ENCODE measurements at places on chromosomes 7 and 10.

DNA sequence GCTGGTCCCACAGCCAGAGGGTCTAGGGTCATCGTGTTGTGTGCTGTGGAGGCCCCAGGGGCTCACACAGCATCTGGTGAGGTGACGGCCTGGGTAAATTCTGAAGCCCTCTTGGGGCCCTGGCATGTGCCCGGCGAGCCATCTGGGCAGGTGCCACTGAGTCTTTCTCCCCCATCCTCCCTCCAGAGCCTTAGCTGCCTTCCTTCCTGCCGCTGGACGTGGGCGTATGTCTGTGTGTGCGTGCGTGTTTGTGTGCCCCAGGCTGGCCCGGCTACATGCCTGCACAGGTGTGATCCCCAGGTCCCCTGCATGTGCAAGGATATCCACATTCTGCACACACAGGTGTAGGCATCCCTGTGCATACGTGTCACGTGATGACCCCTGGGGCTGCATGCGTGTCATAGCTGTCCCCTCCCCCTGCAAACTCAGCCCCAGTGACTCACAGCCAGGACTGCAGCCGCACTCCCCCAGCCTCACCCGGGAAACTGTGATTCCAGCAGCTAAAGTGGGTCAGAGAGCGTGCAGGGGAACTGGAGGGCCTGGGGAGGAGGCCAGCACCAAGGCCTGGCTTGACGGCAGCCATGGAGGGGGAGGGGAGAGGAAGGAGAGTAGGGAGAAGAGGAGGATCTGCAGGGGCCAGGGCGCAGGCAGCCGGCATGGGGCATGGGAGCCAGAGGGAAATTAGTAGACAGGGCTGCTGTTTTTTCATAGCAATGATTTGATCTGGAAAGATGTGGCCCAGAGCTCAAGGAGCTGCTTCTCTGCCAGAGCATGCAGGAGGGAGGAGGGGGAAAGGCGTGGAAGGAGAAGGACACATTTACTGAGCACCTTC lies 46.4 kb downstream of the ELFN1 start:
- DNase-seq, result peak; percentile 12

GRCh38 chr7:127391591-127392181 lies 822 bp downstream of the ZNF800 start:
- DNase-seq, result peak; percentile 34

DNA sequence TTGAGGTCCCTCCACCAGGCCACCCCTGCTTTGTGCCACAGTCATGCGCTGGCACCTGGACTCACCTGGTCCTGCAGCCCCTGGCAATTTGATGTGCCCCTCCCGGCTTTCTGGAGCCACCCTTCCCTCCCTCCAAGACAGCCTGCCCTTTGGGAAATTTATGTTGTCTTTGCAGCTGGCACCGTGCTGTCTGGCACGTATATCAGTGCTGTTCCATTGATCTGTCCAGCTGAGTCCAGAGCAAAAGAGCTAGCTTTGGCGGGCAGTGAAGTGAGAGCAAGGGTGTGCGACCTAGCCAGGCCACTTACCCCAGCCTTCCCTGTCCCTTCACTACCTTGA lies 5.7 kb downstream of the RARRES2 start:
- no peak for DNase-seq

DNA sequence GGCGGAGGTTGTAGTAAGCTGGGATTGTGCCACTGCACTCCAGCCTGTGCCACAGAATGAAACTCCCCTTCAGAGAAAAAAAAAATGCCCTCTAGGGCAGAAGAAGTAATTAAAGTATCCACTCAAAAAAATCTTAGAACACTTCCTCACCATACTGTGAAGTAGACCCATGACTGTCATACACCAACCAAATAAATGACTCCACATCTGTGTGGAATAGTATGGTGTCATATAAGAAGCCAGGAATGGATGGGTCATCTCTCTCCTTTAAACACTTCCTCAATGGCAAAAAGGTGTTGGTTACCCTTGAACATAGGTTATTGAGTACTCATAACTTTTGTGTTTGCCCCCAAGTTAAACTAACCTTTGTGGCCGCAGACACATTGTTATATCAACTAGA lies 48.1 kb upstream of the PCGF5 start:
- DNase-seq, result no peak

- DNase-seq, result no peak
These were observed 35.9 kb downstream of the TSPAN15 start for GRCh38 chr10:69486922-69487730.

- peak; percentile 8 for DNase-seq
These were observed 379.7 kb upstream of the ZMIZ1 start for GRCh38 chr10:78688901-78689583.

GRCh38 chr10:56319386-56319785 lies 41.7 kb downstream of the ZWINT start:
- peak; percentile 68 for DNase-seq

GRCh38 chr10:62632071-62632809 lies 172.3 kb upstream of the ADO start:
- no peak for DNase-seq

- peak; percentile 88 for DNase-seq
These were observed 494.3 kb downstream of the AUTS2 start for GRCh38 chr7:70092314-70093204.

GRCh38 chr10:94042001-94042833 lies 48.5 kb downstream of the PLCE1 start:
- DNase-seq, result peak; percentile 89

DNA sequence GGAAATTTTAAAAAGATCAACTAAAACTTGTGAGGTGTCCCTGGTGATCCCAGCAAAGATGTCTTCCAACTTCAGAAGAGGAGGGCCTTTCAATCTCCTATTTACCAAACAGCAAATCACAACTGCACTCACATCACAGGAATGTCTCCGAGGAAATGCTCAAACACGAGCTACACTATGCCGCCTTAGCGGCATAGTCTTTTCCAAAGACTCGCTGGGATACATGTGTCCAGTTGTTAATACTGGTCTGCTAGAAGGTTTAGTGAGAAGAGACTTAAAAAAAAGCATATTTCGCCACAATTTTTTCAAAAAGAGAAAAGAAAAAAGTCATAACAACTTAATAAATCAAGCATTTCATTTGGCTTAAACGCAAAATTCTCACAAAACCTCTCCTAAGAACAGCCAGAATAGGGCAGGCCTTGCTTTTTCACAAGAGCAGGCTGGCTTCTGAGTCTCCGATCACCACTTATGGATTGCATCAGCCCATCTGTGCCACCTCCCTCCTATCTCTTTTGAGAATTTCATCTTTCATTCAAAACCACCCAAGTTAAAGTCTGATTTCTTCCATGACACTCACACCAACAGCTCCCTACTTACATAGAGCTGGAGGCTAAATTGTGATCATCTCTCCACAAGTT lies 66.1 kb downstream of the GNA12 start:
- DNase-seq, result no peak

- DNase-seq, result no peak
These were observed 3.3 kb downstream of the GRB10 start for GRCh38 chr7:50779427-50779826.

GRCh38 chr10:46247181-46247475 lies 39.7 kb upstream of the ANTXRL start:
- no peak for DNase-seq

DNA sequence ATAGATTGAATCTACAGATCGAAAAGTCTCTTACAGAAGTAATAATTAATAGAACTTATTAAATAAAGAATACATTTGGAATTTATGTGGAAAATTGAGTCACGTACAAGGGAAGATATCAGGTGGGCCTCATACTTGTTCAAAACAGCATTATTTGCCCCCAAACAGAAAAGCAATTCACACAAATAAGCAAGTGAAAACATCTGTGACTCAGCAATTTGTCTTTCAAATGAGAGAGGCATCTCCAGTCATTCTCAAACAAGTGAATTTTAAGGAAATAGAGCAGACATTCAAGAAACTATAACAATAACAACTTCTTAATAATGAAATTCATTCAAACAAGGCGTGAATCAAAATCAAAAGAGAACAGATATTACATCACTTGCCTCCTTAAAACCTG lies 50.1 kb downstream of the SEMA3A start:
- DNase-seq, result no peak

DNA sequence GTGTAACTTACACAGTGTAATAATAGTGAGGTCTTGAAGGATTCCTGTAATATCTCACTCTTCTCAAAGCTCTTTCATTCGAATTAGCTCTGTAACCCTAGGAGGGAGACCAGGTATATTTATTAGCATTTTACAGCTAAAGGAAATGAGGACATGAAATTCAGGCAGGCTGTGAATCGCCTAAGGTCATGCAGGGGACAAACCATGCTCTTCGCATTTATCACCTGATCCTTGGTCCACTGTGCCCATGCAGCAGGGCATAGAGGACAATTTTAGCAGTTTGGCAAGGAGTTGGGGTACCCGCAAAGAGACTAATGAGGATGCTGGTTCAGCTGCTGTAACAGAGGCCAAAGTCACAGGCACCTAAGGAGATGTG lies 14.8 kb upstream of the LAMB1 start:
- DNase-seq, result no peak

DNA sequence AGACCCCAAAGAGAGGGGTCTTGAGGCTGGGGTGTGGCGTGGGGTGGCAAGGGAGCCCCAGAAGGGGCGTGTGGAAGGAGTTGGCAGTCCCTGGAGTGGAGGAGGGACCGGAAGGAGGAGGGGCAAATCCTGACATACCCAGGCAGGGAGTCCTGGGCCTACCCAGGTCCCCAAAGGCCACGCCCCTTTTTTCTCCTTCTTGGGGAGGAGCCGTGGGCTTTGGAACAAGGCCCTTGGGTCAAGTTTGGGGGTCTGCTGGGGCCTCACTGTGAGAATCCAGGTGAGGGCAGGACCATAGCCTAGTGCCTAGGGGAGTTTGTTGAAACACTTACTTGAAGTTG lies 1.2 kb upstream of the SMARCD3 start:
- peak; percentile 34 for DNase-seq
